ENCODE measurements at places on chromosomes 6 and 20. TPM values are rescaled to one million over a fixed set of nuclear protein-coding genes. Genes with fewer than 3 reads are reported as not detected.

The ZC3H12D gene
- under 0.01 TPM for total RNA-seq

The PGC gene
- total RNA-seq, result not detected

The SUMO4 gene
- total RNA-seq, result 1.1 TPM

The SLC16A10 gene
- not detected for total RNA-seq

The EHMT2 gene
- 56.9 TPM for total RNA-seq

The ADGRB3 gene
- total RNA-seq, result under 0.01 TPM

The BFSP1 gene
- total RNA-seq, result 2.8 TPM

The LPA gene
- total RNA-seq, result not detected

The PREX1 gene
- total RNA-seq, result 61.7 TPM

The OPRM1 gene
- total RNA-seq, result not detected

The HDGFL1 gene
- total RNA-seq, result not detected

The TTK gene
- 17.1 TPM for total RNA-seq

The ULBP3 gene
- 9.2 TPM for total RNA-seq

The GFRA4 gene
- total RNA-seq, result not detected

The PRRC2A gene
- total RNA-seq, result 39.4 TPM

The GRIK2 gene
- not detected for total RNA-seq

The SRMS gene
- total RNA-seq, result not detected

The LCA5 gene
- total RNA-seq, result 4.2 TPM

The NRSN1 gene
- total RNA-seq, result not detected

The GMPR gene
- total RNA-seq, result 20.4 TPM

The FAM217A gene
- total RNA-seq, result not detected

The MARCKS gene
- 121 TPM for total RNA-seq

The HLA-DOA gene
- not detected for total RNA-seq

The SSTR4 gene
- not detected for total RNA-seq

The HCRTR2 gene
- not detected for total RNA-seq

The PNLDC1 gene
- total RNA-seq, result not detected

The PHACTR2 gene
- 114 TPM for total RNA-seq

The F13A1 gene
- total RNA-seq, result not detected

The STMN3 gene
- 2.7 TPM for total RNA-seq

The SLC35F1 gene
- total RNA-seq, result not detected

The TBX18 gene
- total RNA-seq, result 29.8 TPM

The C6orf118 gene
- not detected for total RNA-seq

The RGS17 gene
- 3.3 TPM for total RNA-seq

The IPCEF1 gene
- total RNA-seq, result 0.09 TPM

The SLC22A7 gene
- not detected for total RNA-seq

The HTR1E gene
- not detected for total RNA-seq

The SCRT2 gene
- total RNA-seq, result not detected

The POPDC3 gene
- 0.19 TPM for total RNA-seq

The ZC2HC1B gene
- not detected for total RNA-seq

The CSNK2A1 gene
- total RNA-seq, result 116 TPM

The MAS1L gene
- not detected for total RNA-seq

The STX11 gene
- total RNA-seq, result 5.7 TPM

The OR2B2 gene
- total RNA-seq, result not detected

The SLC12A5 gene
- 0.63 TPM for total RNA-seq

The MOXD1 gene
- total RNA-seq, result not detected
